ENCODE measurements at places on chromosomes 3 and 15.

- no peak for DNase-seq
These were observed 38.3 kb downstream of the MYH15 start for GRCh38 chr3:108472001-108472591.

GRCh38 chr3:44880284-44880683 is 5.9 kb downstream of the TGM4 start:
- no peak for DNase-seq

DNA sequence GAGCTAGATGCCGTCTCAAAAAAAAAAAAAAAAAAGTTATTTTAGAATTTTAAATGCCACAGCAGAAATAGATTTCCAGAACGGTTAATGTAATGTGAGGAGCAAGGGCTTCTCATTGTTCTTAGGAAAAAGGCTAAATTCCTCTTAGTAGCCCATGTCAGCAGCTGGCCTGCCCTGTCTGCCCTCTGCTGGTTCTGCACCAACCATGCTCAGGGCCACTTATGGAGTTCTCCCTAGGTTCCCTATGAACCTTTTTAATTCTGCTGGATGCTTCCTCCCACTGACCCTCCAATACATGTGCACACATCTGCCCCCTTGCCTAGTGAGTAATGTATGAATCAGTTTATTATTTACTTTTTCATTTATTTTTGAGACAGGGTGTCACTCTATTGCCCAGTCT is 32.2 kb upstream of the DPPA4 start:
- no peak for DNase-seq

- no peak for DNase-seq
These were observed 208.4 kb upstream of the ADAMTS9 start for GRCh38 chr3:64895991-64896895.

- no peak for DNase-seq
These were observed 2.5 kb upstream of the ANKRD28 start for GRCh38 chr3:15800327-15800726.
